ENCODE measurements at places on chromosomes 4 and X.

DNA sequence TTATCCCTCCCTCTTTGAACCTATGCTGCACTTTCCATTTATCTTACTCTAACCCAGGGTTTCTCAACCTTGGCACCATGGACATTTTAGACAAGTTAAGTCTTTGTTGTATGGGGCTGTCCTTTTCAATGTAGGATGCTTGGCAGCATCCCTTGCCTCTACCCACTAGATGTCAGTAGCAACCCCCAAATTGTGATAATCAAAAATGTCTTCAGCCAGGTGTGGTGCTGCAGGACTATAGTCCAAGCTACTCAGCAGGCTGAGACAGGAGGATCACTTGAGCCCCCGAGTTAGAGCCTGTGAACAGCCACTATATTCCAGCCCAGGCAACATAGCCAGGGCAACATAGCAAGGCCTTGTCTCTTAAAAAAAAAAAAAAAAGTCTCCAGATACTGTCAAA lies 7.0 kb downstream of the LRCH2 start:
- no peak for DNase-seq

DNA sequence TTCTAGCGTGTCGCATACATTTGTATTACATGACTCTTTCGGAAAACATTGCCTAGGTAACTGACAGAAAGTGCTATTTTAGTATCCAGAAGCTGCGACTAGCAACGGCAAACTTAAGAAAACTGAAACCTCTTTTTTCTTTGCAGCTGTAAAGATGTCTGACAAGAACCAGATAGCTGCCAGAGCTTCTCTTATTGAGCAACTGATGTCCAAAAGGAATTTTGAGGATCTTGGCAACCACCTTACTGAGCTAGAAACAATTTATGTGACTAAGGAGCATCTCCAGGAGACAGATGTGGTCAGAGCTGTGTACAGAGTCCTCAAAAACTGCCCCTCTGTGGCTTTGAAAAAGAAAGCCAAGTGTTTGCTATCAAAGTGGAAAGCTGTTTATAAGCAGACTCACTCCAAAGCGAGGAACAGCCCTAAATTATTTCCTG lies 9.4 kb downstream of the TCEANC start:
- no peak for DNase-seq

- no peak for DNase-seq
These were observed 131.5 kb downstream of the NR3C2 start for GRCh38 chr4:148310756-148311155.

DNA sequence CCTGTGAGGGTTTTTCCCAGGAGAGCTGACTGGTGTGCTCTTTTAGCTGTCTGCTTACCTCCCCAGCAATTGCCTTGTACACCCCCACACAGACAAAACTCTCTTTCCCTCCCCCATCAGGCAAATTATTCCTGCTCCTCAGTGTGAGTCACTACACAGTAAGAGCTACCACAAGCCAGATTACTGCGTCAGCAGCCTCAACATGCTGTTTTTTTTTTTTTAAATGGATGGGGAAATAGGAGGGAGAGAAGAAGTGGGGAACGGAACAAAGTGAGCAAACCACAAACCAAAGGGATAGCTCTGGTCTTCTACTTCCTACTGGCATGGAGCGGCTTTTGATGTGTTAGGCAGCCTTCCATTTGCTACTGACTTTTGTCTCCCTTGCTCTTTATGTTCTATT lies 107.5 kb upstream of the ACSL4 start:
- no peak for DNase-seq

- DNase-seq, result no peak
These were observed 782.5 kb downstream of the STPG2 start for GRCh38 chr4:97360733-97361132.

GRCh38 chr4:183097231-183098018 lies 1.6 kb upstream of the WWC2 start:
- no peak for DNase-seq

- no peak for DNase-seq
These were observed 40.8 kb upstream of the FOXR2 start for GRCh38 chrX:55582447-55582846.

DNA sequence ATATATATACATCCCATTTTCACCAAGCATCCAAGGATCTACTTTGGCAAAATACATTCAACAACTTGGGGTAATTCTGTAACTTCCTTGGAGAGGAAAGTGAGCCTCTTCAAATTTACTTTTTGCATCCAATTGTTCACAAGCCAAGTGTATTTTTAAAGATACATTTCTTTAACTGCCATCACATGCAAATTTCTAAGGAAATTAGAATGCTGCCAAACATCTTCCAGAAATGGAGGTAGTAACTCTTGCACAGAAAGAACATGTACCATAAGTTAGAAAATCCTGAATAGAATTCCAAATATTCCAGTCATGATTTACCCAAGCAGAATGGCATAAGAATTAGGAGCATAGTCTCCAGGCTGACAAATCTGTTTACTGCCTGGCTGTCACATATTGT lies 220.5 kb upstream of the NWD2 start:
- DNase-seq, result no peak

DNA sequence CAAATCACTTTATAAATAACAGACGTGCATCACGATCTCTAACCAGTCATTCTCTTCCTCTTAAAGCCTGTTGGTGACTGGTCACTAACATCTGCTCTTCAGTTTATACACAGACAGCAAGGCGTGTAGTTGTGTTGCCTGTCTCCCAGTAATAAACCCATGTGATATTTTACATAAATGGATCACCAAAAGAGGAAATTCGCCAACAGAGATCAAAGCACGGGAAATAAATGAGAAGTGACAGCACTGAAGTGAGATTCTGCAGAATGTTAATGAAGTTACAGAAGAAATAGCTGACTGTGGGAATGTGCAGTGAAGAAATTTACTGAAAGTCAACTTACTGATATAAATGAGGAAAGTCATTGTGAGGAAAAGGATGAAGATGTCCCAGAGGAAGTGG lies 47.0 kb downstream of the AFF1 start:
- no peak for DNase-seq

GRCh38 chr4:112731715-112732114 lies 94.8 kb downstream of the LARP7 start:
- no peak for DNase-seq
